ENCODE measurements at places on chromosomes 13 and 19.
A peak's percentile ranks its signal among the peaks of the same experiment; 100 is the strongest.

- DNase-seq, result no peak
These were observed 5.3 kb downstream of the PDCD2L start for GRCh38 chr19:34409189-34410164.

DNA sequence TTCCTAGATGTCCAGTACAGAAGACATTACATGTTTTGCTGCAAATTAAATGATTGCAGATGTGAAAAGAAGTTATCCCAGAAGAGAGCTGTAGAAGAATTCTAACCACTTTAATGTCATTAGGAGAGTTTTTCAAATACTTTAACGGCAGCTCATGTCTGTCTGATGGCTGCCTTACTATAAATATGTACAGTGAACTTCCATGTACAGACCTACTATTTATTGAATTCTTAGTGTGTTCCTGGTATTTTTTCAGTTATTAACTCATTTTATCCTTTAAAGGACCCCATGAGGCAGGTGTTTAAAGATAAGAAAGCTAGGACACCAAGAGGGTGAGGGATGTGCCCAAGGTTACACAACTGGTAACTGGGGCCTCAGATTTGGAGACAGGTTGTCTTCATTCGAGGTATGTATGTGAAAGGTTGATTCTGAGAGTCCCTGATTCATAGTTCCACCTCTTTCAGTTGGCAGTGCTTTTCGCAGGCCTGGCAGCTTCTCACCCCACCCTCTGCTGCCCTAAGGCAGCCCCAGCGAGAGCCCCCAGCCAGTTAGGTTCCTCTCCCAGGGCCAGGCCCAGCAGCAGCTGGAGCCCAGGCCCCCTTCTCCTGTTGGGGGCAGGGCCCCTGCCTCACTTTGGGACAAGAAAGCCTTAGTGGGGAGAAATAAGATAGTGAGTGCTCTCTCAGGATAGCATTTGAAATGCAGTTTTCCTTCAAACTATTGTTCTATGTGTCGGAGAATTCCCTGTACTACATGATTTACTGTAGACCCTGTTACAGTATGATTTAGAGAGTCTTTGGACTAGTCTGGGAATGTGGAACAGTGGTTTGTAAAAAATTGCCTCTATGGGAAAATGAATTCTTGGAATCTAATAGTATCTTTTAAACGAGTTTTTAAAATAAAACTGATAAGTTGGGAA lies 67.7 kb upstream of the TEX29 start:
- no peak for DNase-seq

DNA sequence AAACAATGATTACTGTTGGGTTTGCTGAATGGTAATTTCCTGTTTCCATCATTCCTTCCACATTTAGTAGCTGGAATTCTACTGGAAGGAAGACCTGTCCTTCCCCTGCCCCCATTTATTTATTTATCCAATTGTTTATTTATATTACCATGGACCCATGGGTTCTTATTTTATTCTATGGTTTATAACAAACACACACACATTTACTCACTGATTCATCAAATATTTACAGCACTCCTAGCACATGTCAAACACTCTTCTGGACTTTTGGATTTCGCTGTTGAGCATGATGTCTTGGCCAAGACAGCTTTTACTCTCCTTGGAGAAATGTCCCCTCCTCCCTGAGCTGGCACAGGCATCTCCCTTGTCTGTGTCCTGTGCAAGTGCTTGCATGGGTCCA lies 227.8 kb upstream of the MAB21L1 start:
- no peak for DNase-seq

- DNase-seq, result no peak
These were observed 64.9 kb downstream of the DNAJC3 start for GRCh38 chr13:95741584-95742563.

- peak; percentile 44 for DNase-seq
These were observed 8.9 kb downstream of the ATG4D start for GRCh38 chr19:10552510-10553053.

DNA sequence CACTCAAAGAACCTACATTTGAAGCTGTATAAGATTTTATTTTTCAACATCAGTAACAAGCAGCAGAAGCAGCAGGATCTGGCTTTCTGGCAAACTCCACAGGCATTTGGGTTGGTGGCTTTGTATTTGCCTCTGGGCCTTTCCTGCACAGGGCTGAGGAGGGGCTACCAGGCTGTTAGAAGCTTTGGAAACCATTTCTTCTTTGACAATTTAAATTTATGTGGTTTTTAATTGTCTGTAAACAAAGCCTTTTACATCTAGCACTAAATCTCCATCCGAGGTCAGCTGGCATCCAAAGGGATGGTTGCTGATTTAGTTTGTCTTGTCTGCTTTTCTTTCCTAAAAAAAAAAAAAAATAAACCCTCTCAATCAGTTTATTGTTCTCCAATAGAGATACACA lies 127.5 kb upstream of the OBI1 start:
- no peak for DNase-seq

DNA sequence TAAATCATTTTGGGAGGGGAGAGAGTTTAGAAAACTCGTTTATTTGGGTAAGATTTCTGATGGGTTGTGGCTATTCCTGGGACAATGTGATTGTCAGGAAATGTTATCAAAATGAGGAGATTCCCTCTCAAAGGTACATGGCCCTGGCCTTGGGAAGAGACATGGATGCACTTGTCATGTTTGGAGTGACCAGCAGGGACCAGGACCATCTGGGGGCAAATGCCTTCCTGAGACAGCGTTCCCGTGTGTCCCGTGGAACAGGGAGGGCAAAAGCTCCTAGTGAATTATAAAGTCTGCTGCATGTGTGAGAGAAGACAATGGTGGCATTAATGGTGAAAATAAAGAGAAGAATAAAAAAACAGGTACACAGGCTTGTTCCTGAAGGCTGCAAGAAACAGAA lies 317.3 kb downstream of the ZNF536 start:
- DNase-seq, result no peak

DNA sequence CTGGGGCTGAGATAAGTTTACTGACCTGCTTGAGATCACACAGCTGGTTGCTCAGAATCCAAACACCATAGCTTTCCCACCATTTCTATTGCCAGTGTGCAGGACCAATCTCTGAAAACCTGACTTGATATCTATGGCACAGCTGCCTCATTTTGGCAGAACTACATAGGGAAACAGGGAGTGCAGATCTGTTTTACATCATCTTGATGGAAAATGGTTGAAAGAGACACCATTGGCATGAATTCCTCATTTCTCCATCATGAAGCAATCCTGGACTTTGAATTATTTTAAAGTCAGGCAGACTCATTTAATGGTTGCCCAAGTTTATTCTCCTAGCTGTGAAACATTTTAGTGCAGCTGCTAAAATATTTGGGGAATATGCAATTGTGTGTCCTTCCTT lies 1628.2 kb upstream of the SLC10A2 start:
- no peak for DNase-seq

DNA sequence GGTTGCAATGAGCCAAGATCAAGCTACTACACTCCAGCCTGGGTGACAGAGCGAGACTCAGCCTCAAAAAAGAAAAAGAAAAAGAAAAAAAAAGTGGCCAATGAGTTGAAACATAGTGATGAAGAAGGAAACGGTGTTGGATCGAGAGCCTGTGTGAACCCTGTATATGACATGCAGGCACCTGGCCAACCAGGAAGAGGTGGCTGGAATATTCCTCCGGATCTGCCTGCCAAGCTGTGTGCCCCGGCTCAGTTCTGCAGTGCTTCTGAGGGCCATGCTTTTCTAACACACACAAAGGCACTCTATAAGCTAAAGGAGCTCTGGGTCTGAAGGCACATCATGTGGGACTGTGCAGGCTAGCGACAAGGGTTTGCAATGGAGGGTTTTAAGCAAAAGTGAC lies 3.7 kb upstream of the ZNF444 start:
- DNase-seq, result no peak

GRCh38 chr19:57850553-57851017 lies 926 bp downstream of the ZNF587 start:
- DNase-seq, result peak; percentile 13

DNA sequence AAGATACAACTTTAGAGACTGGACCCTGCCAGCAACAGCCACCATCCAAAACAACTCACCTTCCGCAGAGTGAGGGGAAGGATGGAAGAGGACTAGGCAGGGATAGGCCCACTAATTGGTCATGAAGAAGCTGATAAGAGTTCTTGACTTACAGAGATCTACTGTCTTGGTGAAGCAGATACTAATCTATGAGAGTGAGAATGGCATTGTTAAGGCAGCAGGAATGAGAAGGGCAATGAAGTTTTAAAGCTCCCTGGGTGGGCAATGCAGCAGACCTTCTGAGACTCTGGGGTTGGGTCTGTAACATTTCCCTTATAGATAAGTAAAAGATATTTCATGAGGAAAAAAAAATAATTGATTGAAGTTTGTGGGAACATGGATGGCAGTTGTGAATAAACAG lies 63.7 kb downstream of the KLF12 start:
- no peak for DNase-seq

DNA sequence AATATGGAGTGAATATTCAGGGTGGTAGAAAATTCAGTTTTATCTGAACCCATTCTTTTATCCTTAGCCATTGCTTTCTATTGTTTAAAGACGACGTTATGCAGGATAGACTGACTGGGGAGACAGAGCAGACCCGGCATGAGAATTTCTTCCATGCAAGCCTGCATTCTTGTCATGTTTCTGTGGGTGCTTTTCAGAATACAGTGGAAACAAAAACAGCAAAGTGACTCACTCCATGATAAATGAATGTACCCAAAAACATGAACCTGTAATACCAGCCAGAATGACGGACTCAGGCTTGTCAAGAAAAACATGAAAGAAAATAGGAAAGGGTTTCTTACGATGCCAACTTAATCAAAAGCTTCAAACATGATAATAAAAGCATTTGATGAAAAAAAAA lies 924.0 kb downstream of the EFNB2 start:
- no peak for DNase-seq

DNA sequence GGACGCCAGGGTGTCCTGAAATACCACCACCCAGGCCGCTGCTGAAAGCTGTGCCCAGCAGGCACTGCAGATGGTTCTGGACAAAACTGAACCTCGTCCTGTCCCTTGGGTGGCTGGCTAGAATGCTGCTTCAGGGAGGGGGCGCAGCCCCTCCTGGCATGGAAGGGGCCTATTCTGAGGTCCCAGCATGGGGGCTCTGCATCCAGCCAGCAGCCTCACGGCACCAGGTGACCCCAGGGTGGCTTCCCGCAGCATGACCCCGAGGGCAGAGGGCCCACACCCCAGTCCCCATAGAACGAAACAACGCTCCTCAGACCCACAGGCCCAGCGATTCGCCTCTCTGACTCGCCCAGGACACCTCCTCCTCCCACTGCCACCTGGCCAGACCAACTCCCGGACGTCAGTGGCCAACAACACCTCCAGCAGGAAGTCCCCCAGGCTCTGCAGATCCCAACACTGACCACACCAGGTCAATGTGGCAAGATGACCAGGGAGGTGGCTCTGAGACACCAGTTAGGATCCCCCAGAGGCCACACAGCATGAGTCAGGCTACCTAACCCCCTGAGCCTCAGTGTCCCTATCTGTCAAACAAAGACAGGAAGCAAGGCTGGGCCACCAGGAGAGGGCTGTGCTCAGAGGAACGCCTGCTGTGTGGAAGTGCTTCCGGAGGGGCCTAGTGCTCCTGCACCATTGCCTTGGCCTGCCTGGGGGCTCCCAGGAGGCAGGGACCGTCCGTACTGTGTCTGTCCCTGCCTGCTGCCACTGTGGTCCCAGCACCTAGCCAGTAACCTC lies 6.1 kb downstream of the MKNK2 start:
- no peak for DNase-seq

DNA sequence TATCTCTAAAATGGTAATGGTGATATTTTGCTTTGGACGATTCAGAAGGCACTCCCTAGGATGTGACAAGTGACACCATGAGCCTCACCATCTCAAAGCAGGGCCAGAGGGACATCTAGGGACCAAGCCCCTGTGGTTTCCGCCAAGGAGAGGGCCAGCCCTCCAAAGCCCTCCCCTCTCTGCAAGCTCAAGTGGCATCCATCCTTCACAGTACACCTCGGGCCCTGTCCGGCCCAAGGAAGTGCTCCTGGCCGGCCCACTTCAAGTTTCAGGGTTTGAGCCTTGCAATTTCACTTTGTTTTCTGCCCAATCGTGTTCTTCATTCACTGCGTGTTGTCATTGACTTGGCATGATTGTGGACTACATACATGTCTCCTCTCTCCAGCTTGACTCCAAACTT lies 82.5 kb downstream of the TSHZ3 start:
- no peak for DNase-seq

All from stimulated activated CD4-positive, alpha-beta T cell treated with anti-CD3 and anti-CD28 coated beads, Interleukin-1b, Interleukin-23, amount 100 ng/mL, for 48 hours (primary cell).